A549 treated with ZK216348 at 1 μM for 4 hours (cell line): ENCODE measurements at places on chromosomes 12 and 14. TPM values are rescaled to one million over a fixed set of nuclear protein-coding genes. Genes with fewer than 3 reads are reported as not detected.

Gene GPR68
- total RNA-seq: 0.18 to 0.21 TPM (median 0.19 TPM) in 3 of 5 replicates, not detected in the others

Gene DPY19L2
- 1.3 to 3.3 TPM (median 2.6 TPM) in 5 replicates for total RNA-seq

Gene INTS13
- 23.6 to 43.0 TPM (median 25.8 TPM) in 5 replicates for total RNA-seq

Gene MANSC1
- total RNA-seq: 3.6 to 4.3 TPM (median 3.7 TPM) in 5 replicates

Gene SELPLG
- 0.57 to 1.7 TPM (median 1.1 TPM) in 5 replicates for total RNA-seq

Gene INSM2
- total RNA-seq: 0.07 TPM in 1 of 5 replicates, not detected in the others

Gene APOLD1
- total RNA-seq: 0.16 to 0.70 TPM (median 0.22 TPM) in 5 replicates

Gene PMEL
- total RNA-seq: 0.38 to 1.3 TPM (median 0.74 TPM) in 5 replicates

Gene DPF3
- 0.07 to 0.22 TPM (median 0.17 TPM) in 4 of 5 replicates, not detected in the other for total RNA-seq

Gene IGF1
- total RNA-seq: not detected in 5 replicates

Gene CKAP4
- 75.9 to 92.7 TPM (median 88.9 TPM) in 5 replicates for total RNA-seq

Gene ZC2HC1C
- 3.9 to 5.3 TPM (median 4.1 TPM) in 5 replicates for total RNA-seq

Gene RAD51AP1
- total RNA-seq: 14.5 to 30.1 TPM (median 19.3 TPM) in 5 replicates

Gene NID2
- total RNA-seq: 20.3 to 32.6 TPM (median 28.8 TPM) in 5 replicates

Gene GPR137C
- total RNA-seq: 0.09 to 0.34 TPM (median 0.11 TPM) in 5 replicates

Gene TCL1A
- total RNA-seq: not detected in 5 replicates

Gene FSCB
- total RNA-seq: not detected in 5 replicates

Gene SLC38A4
- 0.12 TPM in 1 of 5 replicates, not detected in the others for total RNA-seq

Gene KIF5A
- total RNA-seq: 0.18 to 0.26 TPM (median 0.21 TPM) in 5 replicates

Gene ANKRD13A
- total RNA-seq: 13.4 to 21.5 TPM (median 18.5 TPM) in 5 replicates

Gene NPAS3
- total RNA-seq: not detected in 5 replicates

Gene STX2
- 16.0 to 30.9 TPM (median 25.5 TPM) in 5 replicates for total RNA-seq

Gene BRF1
- 25.4 to 31.1 TPM (median 30.3 TPM) in 5 replicates for total RNA-seq

Gene JAG2
- 12.6 to 30.0 TPM (median 29.1 TPM) in 5 replicates for total RNA-seq

Gene FOXN4
- 0.07 TPM in 1 of 5 replicates, not detected in the others for total RNA-seq

Gene KRT6C
- not detected in 5 replicates for total RNA-seq

Gene MDP1
- 22.6 to 33.8 TPM (median 29.9 TPM) in 5 replicates for total RNA-seq

Gene SLC25A21
- 0.34 to 2.3 TPM (median 0.75 TPM) in 5 replicates for total RNA-seq

Gene ARG2
- total RNA-seq: 1.4 to 2.6 TPM (median 2.2 TPM) in 5 replicates

Gene NKX2-1
- total RNA-seq: 0.11 TPM in 1 of 5 replicates, not detected in the others

Gene PDE3A
- 1.8 to 4.4 TPM (median 3.5 TPM) in 5 replicates for total RNA-seq

Gene EIF2S3B
- total RNA-seq: 0.34 to 1.2 TPM (median 0.48 TPM) in 5 replicates

Gene TBC1D30
- total RNA-seq: 1.2 to 2.1 TPM (median 1.8 TPM) in 5 replicates

Gene TUNAR
- total RNA-seq: not detected in 5 replicates
